ENCODE measurements at places on chromosomes 12 and 14. TPM values are rescaled to one million over a fixed set of nuclear protein-coding genes. Genes with fewer than 3 reads are reported as not detected.

GRCh38 chr12:71236133-71236660, 78.4 kb upstream of the TSPAN8 start:
- no peak for DNase-seq

DNA sequence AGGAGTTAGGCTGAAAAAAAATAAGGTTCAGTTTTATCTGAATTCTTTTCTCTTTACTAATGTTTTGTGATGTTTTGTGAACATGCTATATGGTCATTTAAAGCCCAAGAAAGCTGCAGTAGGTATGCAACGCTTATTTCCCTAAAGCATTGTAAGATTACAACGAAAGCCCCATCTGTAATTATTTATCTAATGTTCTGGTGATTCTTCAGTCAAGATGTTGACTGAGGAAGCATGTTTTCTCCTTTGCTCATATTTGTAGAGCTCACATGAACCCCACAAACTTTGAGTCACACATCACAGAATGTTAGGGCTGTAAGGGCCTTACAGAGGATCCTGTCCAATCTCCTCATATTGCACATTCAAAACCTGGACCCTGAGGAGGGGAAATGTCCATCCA, 3.2 kb upstream of the TUBA1C start:
- DNase-seq = no peak

GRCh38 chr14:100027771-100028490, 37.3 kb upstream of the EVL start:
- DNase-seq = no peak

DNA sequence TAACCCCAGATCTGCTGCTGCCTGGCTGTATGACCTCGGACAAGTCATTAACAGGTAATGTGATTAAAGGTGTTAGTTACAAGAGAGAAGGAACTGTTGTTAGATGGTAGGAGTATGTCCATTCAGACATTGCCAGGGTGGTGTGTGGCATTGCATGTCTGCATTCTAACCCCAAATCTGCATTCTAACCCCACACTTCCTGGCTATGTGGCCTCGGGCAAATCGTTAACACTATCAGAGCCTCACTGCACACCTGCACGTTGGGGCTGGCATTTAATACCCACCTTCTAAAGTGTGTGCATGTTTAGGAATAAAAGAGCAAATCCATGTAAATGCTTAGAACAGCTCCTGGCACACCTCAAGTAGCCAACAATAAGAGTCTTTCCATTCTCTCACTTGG, 46.4 kb downstream of the CHST11 start:
- DNase-seq = no peak

GRCh38 chr14:22538671-22539228, 50.3 kb downstream of the DAD1 start:
- DNase-seq = no peak

DNA sequence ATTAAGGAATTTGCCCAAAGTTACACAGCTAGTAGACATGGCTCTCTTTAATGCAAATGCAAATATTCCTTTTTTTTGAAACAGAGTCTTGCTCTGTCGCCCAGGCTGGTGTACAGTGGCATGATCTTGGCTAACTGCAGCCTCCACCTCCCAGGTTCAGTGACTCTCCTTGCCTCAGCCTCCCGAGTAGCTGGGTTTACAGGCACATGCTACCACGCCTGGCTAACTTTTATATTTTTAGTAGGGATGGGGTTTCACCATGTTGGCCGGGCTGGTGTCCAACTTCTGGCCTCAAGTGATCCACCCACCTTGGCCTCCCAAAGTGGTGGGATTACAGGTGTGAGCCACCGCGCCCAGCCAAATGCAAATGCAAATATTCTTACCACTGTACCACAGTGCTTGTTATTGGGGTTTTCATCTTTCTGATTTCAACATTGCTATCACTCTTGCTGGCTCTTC, 24.5 kb upstream of the HIGD1C start:
- DNase-seq = no peak

GRCh38 chr14:57692671-57693070, 173.2 kb downstream of the SLC35F4 start:
- DNase-seq = peak; percentile 74

GRCh38 chr14:91817566-91818325, 49.6 kb downstream of the TC2N start:
- DNase-seq = no peak

- DNase-seq = no peak
Measured at GRCh38 chr14:89007906-89008305, 183.5 kb downstream of the TTC8 start.

DNA sequence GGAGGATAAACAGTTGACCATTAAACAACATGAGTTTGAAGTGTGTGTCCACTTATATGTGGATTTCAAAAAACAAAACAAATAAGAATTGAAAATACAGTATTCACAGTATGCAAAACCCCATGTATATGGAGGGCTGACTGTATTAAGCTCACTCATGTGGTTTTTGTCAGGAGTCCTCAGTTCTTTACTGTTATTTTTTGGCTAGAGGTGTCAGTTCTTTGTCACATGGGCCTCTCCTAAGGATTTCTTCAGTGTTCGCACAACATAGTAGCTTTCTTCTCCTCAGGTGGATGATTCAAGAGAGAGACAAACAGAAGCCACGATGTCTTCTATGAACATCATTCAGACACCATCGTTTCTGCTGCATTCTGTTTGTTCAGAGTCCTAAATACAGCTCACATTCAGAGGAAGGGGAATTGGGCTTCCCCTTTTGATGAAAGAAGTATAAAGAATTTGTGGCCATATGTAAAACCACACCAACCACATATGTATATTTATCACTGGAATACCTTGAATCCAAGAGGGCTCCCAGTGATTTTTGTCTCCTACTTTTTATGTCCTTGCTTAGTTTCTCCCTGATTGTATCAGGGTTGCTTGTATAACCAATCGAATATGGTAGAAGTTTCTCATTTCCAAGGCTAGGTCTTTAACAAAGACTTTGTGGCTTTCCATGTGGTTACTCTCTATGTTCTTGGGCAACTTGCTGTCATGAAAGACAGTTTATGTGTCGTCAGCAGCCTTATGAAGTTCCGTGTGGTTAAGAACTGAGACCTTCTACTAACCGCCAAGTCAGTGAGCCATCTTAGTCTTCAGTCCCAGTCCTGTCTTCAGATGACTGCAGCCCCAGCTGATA, 18.9 kb downstream of the MNAT1 start:
- no peak for DNase-seq

- no peak for DNase-seq
Measured at GRCh38 chr12:106144847-106145246, 6.1 kb upstream of the NUAK1 start.

DNA sequence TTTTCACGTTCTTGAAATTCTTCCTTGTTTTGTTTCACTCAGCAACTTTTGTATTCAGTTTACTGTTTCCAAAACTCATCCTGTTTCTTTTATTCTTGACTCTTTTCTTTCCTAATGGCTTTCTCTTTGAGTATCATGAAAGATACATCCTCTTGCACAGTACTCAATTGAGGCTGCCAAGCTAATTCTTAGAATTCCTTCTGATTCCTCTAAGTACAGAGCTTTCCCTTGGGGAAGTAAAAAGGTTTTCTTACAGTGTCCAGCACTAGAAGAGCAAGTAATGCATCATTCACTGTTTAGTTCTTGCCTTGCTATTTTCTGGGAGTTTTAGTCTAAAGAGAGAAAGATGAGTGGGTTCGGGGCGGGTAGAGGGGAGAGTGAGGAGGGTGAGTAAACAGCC, 154.1 kb downstream of the NEDD1 start:
- DNase-seq = no peak

DNA sequence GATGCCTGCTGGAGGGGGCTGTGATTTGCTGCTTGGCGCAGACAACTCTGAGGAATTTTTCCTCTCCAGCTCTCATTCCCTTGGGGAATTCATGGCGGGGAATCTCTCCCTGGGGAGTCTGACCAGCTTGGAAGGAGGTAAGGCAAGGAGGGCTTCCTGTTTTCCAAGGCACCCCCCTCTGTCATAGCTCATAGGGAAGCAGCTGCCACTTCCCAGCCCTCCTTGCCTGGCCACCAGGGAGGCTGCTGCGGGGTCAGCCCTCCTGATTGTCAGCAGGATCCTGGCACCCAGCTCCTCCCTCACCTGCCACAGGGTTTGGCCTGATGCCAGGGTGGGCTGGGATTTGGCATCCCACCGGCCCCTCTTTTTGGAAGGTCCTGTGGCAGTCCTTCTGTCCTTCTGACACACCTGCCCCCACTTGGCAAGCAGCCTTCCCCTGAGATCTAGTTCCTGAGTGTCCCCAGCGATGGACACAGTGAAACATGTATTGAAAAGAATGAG, 74.9 kb downstream of the TSPAN9 start:
- DNase-seq = peak; percentile 73

DNA sequence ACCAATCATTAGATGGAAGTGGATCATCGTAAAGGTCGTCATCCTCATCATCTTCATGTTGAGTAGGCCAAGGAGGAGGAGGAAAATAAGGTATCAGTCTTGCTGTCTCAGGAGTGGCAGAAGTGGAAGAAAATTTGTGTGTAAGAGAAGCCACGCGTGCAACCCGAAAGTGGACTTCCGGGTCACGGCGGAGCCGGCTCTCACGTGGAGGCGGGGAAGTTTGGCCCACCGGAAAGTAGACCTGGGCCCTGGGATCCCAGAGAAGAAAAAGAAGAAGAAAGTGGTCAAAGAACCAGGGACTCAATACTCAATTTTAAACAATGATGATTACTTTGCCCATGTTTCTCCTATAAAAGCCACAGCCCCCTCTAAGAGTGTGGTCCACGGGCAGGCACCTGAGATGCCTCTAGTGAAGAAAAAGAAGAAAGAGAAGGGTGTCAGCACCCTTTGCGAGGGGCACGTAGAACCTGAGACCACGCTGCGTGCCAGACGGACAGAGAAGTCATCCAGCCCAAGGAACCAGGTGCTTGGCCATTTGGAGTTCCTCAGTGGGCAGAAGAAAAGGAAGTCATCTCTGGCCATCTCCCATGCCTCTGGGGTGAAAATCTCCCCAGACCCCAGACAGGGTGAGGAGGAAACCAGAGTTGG, 365.8 kb downstream of the BCAT1 start:
- DNase-seq = no peak

DNA sequence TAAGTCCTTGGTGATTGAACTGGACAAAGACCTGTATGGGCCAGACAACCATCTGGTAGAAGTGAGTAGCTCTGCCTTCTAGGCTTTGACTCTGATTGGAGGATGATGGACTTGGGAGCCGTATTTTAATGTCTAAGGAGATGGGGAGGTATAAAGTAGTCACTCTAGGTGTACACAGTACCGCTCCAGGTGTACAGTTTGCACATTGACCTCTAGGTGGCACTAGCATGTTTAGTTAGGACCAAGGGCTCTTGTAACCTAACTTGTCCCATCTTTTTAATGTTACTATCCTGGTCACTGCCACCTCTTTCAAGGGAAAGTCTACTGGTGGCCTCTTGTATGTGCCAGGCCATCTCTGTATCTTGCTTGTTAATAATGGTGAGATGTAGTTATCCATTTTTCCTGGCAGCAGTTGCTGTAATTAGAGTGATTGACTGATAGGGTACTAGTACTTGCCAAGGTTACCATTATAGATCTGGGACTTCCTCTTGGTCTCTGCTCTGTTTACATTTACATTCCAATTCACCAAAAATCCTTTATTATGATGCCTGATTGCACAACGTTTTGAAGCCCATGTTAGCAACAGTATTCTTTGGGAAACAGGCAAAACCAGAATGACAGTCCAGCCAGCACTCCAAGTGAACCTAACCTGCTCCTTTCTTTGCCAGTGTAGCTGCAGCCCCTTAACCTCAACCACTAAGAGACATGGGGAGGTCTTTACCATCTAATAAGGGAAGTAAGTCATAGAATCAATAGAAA, 3.6 kb downstream of the SMARCD1 start:
- peak; percentile 66 for DNase-seq

The PRH2 gene
- not detected for total RNA-seq

The FOXM1 gene
- total RNA-seq = 200 TPM

The CHFR gene
- 44.9 TPM for total RNA-seq

The GPR135 gene
- 3.4 TPM for total RNA-seq

The PDZRN4 gene
- not detected for total RNA-seq

The COL2A1 gene
- total RNA-seq = 1.3 TPM

The SCNN1A gene
- total RNA-seq = not detected

The TROAP gene
- 124 TPM for total RNA-seq

The MLH3 gene
- 24.0 TPM for total RNA-seq

The MUCL1 gene
- not detected for total RNA-seq

The DAO gene
- total RNA-seq = not detected

The KRT3 gene
- not detected for total RNA-seq

The PRICKLE1 gene
- total RNA-seq = 0.70 TPM

The GDF3 gene
- not detected for total RNA-seq

The PRKAG1 gene
- total RNA-seq = 50.7 TPM

The SERPINA5 gene
- not detected for total RNA-seq

The BDKRB1 gene
- not detected for total RNA-seq

The C12orf60 gene
- total RNA-seq = 2.2 TPM

Measured in A673 (cell line).